T-helper 22 cell (primary cell): ENCODE measurements at places on chromosomes 12 and 14.

DNA sequence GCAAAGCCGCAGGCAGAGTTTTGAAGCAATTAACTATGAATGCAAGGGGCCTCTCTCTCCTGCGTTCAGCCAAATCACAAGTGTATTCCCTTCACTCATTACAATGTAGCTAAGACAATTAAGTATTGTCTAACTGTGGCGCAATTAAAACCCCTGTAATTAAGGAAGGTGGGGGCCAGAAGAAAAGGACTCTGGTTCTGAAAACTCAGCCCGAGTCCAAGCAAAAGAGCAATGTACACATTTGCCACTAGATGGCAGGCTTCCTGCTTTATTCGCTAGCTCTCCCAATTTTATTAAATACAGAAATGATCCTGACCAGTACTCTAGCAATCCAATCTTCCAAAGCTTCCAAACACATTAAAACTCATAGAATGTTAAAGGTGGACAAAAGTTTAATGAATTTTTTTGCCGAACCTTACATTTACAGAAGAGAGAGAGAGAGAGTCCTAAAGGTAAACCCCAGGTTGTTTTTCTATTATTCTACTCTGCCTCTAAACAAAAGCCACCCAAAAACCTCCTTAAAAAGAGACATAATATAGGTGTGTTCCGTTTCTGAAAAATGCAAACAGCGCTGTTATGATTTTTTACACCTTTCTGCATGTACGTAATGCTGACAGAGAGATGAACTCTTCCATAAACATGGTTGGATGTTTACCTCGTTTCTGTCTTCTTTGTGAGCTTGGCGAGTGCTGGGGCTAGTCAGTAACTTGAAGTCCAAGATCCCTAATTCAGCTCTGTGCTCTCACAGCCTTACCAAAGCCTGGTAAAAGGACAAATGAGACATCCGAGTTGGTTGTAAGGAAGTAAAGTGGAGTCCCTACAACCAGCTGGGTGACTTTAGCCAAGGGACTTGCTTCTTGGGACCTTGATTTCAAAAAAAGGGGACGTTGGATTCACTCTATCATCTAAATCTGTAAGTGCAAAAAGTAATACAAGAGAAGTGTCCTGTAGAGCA lies 50.9 kb upstream of the VASH1 start:
- no peak for DNase-seq

DNA sequence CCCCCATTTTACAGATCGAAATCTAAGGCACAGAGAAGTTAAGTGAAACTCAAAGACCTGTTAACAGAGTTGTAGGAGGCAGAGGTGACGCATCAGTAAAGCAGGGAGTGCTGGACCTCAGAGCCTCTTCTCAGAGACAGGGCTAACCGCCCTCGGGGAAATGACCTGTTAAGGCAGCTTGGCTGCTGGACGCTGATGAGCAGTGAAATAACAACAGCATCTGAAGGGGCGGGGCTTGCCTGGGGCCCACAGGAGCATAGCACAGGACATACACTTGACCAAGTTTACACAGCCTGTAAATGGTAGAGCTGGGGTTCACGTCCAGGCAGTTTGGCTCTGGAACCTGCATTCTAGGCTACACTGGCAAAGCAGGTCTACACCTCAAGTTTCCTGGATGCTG lies 39.3 kb downstream of the LRTM2 start:
- DNase-seq = no peak

GRCh38 chr12:118187751-118188435 lies 52.0 kb downstream of the PEBP1 start:
- no peak for DNase-seq

DNA sequence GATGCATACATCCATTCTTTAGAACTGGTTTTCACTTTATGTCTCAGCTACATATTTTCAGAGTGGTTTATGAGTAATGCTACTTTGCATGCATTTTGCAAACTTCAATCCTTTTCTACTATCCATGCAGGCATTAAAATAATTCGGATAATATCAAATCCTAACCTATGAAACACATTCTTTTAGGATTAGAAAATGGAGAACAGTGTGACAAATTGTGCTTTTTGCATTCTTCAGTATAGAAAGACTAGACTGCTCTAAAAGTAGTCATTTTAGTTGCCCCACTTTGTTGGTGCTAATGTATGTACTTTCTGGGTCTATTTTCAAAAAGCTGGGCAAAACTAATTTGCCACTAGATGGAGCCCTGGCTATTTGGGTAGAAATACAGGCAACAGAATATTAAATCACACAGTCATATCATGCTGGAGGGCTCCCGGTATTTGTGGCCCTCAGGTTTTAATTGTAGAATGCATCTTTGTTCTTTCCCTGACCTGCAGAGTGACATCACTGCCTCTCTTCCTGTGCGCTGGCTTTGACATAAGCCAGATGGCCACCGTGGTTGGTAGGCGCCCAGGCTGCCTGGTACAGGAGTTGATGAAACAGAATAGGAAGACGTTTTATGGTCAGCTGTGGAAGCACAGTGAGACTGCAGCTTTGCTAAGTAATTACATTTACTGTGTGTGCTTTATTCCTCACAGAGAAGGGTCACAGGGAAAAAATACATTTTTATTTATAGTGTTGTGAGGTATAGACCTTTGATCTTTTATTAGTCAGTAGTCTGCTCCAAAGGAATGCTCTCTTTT lies 28.1 kb downstream of the MSRB3 start:
- DNase-seq = no peak

- DNase-seq = no peak
Measured at GRCh38 chr12:113889891-113890581, 76.1 kb downstream of the RBM19 start.

DNA sequence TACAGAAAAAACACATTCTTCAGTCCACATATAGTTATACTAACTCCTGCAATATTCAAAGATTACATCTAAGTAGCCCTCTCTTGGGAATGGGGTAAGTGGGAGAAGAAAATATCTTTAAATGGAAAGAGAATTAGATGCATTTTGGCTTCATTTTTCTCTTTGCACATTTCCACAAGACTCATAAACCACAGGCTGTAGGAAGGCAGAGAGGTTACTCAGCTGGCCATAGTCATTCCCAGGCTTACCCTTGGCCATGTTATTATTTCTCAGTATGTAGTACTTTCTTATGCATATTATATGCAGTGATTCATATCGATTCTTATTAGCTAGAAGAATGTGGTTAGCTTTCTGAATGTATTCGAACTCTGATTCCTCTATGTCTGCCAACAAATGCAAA lies 92.2 kb downstream of the PTPRR start:
- no peak for DNase-seq

GRCh38 chr12:75816897-75817296 lies 214.7 kb downstream of the PHLDA1 start:
- DNase-seq = no peak

DNA sequence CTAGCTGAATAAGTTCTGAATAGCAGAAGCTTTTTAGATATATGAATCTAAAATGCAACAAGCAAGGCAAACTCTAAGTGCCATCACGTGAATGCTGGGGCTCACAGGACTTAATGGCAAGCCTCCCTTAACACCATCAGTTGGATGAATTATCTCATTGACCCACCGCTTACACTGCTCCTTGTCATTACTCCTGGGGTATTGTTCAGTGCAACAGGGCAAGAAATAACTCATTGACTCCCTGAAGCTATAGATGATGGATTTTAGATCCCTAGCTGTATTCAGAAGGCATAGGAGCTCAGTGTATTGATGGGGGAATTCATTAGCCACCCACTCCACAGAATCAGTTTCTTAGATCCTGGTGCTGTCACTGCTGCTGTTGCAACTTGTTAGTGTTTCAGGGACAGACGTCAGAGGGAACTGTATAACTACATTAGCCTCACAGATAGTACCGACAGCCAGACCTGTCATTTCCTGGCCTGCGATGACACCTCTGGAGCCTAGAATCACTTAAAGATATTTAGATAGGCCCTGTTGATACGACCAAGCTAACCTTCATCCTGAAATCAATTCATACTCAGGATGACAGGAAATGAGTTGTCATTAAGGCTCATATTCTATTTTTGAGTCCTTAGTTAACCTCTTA lies 735.3 kb downstream of the DIO2 start:
- DNase-seq = no peak

DNA sequence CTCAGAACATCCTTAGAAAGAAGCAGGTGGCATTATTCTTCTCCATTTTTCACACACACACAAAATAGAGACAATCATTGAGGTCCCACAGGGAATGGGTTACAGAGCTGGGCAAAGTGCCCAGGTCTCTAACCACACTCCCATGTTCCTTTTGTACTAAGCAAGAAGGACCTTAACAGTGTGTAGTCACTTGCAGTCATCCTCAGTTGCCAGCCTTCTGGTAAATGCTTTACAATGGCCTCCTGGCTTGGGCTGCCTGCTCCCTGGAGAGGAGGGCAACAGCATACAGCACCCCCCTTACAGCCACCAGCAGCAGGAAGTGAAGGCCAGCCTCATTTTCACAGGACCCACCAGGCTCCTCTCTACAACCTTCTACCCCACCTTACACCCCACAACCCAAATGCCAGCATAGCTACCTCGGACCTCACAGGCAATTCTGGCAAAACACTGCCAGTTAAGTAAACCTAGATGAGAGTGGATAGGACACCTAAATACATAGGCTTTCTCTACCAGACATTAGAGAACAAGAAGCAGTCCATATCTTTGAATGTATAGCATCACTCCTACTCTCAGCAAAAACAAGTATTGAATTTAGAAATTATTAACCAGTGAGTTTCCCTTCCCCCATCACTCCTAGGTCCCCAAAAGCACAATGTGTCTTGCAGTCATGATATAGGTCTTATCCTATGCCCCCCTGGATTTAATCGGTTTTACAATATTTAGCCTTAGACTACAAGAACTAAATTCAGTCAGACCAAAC lies 88.1 kb downstream of the PPP2R5E start:
- DNase-seq = no peak

- DNase-seq = no peak
Measured at GRCh38 chr14:70716483-70716882, 74.8 kb downstream of the TTC9 start.

GRCh38 chr14:103022685-103023044 lies 34.7 kb downstream of the CDC42BPB start:
- DNase-seq = no peak

GRCh38 chr12:30794020-30794419 lies 39.3 kb upstream of the CAPRIN2 start:
- DNase-seq = no peak

GRCh38 chr14:100777818-100778525 lies 47.9 kb upstream of the MEG3 start:
- DNase-seq = no peak

GRCh38 chr14:73753887-73754795 lies 40.0 kb upstream of the PNMA1 start:
- no peak for DNase-seq

DNA sequence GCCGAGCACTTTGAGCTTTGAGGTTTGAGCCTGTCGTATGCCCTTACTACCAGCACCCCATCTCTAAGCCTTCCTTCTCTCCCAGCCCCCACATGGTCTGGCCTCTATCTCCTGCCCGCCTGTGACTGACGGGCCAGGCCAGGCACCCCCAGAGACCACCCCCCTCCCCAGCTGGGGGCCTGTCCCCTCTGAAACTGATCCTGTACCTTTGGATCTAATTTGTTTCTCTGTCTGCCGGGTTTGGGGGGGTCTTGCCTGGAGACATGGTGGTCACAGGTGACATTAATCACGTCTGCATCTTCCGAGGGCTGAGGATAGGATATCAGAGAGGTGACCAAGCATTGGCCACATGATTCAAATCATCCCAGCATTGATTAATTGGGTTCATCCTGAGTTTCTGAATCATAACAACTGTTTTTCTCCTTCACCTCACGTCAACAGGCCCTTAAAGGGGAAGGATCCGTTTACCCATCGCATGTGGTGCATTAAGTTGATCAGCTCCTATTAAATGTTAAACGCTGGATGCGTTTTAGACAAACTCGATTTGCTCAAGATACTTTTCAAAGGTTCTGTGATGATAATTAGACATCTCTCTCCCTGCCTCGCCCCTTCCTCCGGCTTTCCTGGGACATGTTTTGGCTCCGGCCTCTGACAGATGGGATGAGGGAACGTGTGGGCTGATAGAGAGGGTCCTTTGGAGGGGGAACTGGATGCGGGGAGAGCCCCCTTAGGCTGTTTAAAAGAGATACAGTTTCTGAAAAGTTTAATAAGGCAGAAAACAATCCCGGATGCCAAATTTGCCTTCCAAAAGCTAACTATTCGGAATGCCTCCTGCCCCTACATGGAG lies 63.3 kb upstream of the TBX3 start:
- no peak for DNase-seq

DNA sequence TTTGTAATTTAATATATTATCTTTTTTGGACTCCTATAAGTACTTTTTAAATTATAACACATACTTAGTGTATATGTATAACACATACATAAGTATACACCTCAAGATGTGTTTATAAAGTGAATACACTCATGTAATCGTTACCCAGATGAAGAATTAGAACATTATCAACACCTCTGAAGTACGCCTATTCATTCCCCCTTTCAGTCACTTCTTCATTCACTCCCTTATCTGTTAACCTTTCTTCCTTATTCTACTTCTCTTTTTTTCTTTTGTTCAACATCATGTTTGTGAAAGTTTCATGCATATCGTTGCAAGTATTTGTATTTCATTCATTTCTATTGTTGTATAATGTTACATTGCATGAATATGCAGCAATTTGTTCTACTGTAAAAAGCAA lies 98.5 kb downstream of the ARID2 start:
- DNase-seq = no peak

- no peak for DNase-seq
Measured at GRCh38 chr14:46197856-46198255, 453.7 kb downstream of the RPL10L start.

- peak; percentile 53 for DNase-seq
Measured at GRCh38 chr12:54993181-54993835, 8.7 kb upstream of the TESPA1 start.

GRCh38 chr14:64719601-64720000 lies 15.4 kb downstream of the PLEKHG3 start:
- no peak for DNase-seq
